ENCODE measurements at places on chromosomes 12 and 14.

DNA sequence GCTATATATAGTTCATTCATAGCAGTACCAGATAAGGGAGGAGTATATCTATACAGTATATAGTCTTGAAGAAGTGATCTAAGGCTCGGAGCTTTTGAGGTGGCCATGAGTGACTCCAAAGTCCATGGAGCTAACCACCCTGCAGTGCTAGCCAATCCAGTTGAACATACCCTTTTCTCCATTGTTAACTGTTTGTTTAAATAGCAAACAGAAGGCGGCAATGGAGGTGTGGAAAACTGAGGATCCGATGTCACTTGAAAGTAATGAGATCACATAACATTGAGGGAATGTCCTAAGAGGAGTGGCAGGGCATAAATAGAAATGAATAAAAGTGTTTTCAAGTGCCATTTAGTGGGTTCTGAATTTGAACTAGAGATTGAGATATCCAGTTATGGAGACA, 12.4 kb upstream of the SNAPC1 start:
- DNase-seq: no peak

- no peak for DNase-seq
These were observed 226.8 kb downstream of the C12orf42 start for GRCh38 chr12:103268831-103269514.

DNA sequence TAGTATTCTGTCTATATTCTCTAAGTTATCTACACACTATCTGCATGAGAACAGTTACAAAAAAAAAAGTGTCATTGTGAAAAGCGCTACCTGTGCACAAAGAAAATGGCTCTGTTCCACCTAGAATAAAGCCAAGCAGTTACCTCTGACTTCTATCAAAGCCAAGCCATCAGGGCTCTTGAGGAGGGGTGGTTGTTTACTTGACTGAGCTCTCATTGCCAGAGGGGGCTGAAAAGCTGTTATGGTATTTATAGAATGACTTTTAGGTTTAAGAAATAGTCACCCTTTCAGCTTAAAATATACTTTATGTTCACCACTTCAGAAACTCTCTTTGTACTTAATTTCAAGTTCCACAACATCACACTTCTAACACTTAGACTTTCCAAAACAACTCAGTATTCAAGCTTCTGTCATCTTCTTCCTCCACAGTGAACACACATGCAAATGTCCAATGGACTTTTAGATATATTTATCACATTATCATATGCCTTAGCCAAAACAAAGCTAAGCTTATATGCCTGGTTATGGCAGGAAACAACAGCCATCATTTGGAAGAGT, 7.5 kb downstream of the ITPR2 start:
- no peak for DNase-seq

- DNase-seq: peak; percentile 33
These were observed 7.3 kb upstream of the C12orf50 start for GRCh38 chr12:88036353-88036965.

DNA sequence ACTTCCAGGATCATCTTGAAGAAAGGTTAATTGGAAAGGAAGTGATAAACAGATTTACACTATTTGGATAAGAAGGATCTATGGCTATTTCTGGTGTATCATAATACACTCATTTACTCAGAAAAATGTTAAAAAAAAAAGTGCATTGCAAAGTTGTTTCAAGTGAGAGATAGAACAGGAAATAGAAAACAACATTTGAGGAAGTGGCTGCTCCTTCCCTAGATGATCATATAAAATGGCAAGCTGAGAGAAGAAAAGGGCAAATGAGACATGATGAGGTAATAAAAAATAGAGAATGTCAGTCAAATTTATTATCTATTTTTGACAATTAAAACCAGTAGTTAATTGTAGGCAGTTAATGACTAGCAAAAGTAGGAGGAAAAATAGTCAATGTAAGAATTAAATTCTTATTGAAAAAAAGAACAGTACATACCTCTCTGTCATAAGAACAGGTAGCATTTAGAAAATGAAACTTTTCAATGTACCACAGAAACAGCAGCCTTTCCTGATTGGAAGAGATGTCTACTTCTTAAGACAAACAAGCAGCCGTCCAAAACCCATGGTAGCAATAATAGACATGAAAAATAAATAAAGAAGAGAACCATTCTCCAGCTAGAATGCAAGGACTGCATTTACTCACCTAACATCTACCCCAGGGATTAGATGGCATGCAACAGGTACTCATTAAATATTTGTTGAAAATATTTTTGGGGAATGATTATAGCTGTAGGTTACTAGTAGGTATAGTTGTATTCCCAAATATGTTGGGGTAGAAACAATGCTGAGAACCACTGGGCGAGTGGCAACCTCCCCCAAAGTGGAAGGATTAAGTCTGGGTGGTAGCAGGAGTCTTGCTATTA, 63.9 kb upstream of the GRIP1 start:
- no peak for DNase-seq

DNA sequence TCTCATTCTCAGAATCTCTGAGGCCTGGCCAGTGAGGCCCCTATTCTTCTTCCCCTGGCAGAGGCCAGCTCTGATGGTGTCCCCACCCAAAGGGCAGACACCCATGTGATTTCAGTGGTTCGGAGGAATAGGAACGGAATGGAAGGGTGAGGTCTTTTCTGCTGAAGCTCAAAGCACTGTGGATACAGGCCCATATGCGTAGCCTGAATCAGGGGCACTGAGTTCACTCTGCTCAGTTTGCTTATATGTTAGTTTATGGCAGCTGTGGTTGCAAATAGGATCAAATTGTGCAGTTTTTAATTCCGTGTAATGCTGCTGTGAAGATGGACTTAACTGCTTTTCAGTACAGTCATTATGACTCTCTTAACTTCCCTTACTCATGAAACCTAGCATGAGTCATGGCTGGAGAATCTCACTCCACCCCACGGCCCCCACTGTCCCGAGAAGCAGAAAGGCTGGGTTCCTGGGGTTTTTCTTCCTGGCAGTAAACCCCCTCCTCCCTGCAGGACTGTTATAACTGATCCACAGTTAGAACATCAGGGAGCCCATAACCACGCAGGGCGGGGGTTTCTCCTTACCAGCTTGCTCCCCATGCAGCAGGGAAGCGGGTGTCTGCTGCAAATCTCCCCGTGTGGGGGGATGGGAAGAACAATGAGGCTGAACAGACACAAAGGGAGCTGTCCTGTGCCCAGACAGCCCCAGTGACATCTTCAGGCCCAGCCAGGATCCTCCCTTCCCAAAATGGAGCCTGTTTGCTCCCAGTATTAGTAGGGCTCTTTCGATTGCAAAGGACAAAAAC, 122.7 kb downstream of the SLC38A6 start:
- peak; percentile 95 for DNase-seq

GRCh38 chr14:73738518-73739173, 24.5 kb upstream of the PNMA1 start:
- DNase-seq: no peak

GRCh38 chr12:1962051-1963020, 41.9 kb downstream of the DCP1B start:
- no peak for DNase-seq

DNA sequence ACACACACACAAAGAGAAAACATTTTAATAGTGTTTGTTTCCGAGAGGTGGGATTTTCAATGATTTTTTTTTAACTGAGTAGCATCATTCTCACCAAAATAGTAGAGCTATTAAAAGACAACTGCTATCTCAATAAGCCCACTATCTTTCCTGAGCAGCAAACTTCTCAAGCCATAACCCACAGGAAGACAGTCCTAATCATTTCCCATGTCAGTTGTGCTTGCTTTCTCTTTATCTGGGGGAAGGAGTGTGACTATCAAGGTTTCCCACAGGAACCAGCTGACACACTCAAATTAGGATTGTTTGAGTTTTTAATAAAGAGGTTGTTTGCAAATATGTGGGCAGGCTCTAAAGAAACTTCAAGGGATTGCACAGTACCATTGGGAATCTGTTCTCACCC, 4.9 kb upstream of the MAX start:
- DNase-seq: no peak

DNA sequence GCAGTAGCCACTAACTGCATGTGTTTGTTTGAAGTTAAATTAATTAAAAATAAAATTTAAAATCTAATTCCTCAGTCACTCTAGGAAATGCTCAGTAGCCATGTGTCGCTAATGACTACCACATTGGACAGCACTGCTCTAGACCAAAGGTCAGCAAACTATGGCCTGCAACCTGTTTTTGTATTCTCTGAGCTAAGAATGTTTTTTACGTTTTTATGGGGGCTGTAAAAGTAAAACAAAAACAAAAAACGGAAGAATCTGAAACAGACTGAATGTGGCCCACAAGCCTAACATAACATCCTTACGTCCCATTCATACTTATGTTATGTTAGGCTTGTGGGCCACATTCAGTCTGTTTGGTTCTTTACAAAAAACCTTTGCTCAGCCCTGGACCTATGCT, 57.8 kb downstream of the LIN52 start:
- no peak for DNase-seq

DNA sequence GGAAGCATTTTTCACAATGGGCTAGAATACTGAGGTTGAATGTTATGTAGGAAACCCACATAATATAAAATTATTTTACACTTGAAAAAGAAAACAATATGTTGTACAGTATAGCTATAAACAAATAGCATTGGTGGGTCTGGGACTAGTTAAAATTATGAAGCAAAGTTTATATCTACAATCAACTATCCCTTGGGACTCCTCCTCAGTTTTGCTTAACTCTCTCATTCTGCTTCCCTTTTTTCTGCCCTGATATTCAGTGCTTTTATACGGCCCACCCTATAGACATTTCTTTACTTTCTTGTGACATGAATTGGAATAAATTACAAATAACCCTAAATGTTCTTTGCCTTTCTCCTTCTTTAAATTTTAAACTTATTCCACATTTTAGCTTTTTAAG, 300.5 kb downstream of the FBXL14 start:
- no peak for DNase-seq

GRCh38 chr12:45285717-45286116, 69.8 kb downstream of the ANO6 start:
- no peak for DNase-seq

DNA sequence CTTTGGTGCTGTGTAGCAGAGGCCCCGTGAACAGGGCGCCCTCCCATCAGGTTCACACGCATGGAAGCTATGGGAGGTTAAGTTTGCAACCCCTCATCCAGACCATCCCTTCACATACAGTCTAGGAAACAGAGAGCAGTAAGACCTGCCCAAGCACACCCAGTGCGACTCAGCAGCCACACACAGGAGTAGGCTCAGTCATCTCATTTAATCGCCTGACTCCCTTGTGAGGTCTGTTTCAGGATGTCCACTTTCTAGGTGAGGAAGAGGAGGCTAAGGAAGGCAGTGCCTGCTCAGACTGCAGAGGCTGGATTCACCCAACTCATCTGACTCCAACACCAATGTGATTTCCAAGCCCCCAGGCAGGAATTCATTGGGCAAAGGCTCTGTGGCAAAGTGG, 11.9 kb downstream of the BDKRB1 start:
- DNase-seq: no peak

DNA sequence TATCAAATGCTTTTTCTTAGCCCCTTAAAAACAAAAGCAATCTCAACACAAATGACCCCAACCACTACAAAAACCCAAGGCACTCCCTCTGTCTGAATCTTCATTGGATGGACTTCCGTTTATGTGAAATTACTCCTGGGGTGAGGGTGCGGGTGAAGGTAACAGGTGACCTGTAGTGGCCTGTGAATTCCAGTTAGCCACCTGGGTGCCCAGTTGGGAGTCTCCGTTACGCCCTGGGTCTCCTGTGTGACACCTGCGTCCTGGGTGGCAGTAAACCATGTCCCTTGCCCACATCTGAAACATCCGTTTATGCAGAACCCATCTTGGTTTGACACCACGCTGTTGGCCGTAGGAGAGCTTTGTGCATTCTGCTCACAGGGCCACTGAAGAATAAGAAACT, 62.6 kb downstream of the CCDC92 start:
- no peak for DNase-seq

DNA sequence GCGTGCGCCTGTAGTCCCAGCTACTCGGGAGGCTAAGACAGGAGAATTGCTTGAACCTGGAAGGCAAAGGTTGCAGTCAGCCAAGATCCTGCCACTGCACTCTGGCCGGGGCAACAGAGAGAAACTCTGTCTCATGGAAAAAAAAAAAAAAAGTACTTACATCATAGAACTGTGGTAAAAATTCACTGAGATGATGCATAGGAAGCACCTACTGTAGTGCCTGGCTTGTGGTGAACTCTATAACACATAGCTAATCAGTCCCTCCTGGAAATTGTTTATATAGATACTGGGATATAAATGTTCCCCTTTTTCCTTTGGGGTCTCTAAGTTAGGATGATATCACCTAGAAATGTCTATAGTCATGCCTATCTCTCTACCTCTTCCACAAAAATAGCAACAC, 89.7 kb upstream of the CPM start:
- DNase-seq: no peak

DNA sequence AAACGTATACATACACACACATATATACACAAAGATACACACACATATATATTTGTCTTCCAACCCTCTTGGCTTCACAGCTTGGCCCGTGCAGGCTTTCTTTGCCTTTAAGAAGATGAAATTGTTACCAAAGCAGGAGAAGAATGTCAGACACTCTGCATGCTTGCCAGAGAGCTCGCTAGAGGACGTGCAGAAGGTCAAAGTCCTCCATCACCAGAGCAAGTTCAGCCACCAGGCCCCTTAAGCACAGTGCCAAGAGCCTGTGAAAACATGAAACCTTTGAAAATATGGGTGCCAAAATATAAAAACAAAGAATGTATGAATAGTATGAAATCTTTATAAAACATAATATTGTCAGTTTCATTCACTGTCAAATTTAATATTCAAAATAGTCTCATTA, 14.9 kb upstream of the MCRS1 start:
- DNase-seq: no peak

DNA sequence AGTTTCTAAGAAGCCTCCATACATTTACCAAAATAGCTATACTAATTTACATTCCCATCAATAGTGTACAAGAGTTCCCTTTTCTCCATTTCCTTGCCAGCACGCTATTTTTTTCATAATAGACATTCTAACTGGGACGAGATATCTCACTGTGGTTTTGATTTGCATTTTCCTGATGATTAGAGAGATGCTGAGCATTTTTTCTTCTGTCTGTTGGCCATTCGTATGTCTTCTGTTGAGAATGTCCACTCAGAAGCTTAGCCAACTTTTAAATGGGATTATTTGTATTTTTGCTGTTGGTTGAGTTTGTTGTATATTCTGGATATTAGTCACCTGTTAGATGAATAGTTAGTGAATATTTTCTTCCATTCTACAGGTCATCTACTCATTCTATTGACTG, 144.1 kb downstream of the PRKD1 start:
- no peak for DNase-seq
